DMS79 (cell line): ENCODE measurements at places on chromosomes 6 and 20.

DNA sequence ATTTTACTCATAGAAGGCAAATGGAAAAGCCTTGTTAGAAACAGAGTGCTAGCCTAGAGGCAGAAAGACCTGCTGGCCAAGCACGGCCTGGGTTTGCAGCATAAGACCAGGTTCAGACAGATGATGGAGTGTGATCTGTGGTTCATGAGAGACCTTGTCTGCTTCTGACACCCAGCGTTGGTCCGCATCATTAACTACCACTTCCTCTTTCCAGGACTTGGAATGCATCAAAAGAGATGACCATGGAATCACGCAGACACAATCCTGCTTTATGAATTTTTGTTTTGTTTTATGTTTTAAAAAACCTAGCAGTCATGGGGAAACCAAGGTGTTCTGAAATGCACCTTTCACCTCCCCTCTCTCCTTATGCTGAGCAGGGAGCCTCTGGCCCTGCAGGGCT, 76.8 kb upstream of the SYNDIG1 start:
- DNase-seq: no peak

- DNase-seq: no peak
Measured at GRCh38 chr6:75418233-75418632, 75.4 kb downstream of the FILIP1 start.

DNA sequence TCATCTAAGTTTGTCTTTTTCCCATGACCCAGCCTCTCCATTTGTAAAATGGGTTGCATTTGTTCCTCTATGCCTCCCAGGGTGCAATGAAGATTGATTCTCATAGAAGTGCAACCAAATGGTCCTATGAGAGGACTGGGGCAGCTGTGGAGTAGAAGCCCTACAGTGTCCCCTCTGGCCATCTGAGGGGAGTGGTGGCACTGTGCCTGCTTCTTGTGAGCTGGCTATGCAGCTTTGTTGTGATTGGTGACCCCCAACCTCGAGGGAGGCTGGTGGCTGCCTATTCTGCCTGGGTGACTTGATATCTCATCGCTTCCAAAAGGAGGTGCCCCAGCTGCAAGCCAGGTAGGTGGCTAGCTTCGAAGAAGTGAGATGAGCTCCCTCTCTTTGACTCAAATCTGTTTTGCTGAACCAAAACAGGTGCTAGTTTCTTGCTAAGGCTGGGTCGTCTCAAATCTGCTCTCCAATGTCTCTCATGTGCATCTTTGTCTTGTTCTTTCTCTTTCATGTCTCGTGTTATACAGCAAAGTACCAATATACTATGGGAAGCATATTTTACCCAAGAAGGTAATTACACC, 33.9 kb downstream of the TXLNB start:
- DNase-seq: no peak

DNA sequence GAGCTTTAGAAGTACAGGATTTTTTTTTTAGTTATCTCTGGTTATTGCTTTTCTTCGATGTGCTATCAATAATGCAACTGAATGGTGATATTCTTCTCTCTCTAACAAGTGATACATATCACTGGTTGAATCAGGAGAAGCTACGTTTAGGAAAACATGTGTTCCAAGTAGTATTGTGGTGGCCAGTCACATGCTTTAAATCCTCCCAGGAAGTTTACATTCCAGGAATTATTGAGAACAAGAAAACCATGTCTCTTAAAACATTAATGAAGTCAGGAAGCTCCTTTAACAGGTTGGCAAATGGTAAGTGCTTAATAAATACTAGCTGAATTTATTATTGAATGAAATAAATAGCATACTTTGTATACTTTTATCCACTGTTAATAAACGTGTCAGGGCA, 371.1 kb downstream of the BCKDHB start:
- DNase-seq: no peak

GRCh38 chr6:154738551-154738961, 5.3 kb downstream of the SCAF8 start:
- DNase-seq: no peak

DNA sequence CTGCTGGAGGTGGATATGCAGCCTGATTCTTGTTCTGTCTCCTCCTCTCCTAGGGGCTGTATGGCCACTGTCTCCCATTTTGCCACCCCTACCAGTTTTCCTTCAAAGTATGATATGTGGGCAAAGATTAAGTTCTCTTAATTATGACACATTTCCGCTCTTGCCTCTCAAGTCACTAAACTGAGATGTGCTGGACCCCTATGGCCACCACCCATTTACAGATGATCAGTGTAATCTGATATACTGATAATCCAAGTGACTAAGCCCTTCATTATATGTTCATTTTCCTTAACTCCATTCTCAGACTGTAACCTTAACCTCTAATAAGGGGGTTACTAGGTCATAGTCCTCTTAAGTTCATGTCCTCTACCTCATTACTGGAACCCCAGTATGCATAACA, 711 bp upstream of the C20orf141 start:
- no peak for DNase-seq

DNA sequence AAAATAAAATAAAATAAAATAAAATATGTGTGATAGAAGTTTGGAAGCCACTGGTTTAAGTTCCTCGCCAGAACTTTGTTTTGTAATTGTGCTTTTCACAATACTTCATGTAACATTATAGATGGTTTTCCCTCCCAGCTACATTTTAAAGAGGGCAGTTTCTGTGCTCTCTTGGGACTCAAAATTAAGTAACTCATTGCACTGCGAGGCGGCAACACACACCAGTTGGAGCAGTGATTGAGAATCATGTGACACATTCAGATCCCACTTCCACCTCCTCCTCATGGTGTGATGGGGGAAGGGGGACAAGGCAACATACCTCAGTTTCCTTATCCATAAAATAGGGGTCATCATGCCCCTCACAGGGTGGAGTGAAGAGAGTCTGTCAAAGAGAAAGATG, 7.5 kb downstream of the C2 start:
- no peak for DNase-seq

DNA sequence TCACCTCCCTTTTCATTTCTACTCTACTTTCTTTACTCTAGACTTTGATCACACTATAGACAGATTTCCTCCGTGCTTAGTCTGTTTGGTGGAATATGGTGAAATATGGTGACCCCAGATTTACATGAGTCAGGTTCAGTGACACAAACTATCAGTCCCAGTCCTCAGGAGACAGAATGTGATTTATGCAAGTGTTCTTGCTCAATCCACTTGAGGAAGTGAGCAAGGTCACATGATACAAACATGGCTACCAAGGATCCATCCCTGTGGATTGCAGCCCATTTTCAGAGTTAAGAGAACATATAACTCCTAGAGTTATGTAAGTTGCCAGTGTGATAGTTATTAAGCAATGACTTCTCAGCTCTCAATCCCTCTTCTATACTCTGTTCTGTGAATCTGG, 23.7 kb upstream of the TSHZ2 start:
- DNase-seq: no peak

DNA sequence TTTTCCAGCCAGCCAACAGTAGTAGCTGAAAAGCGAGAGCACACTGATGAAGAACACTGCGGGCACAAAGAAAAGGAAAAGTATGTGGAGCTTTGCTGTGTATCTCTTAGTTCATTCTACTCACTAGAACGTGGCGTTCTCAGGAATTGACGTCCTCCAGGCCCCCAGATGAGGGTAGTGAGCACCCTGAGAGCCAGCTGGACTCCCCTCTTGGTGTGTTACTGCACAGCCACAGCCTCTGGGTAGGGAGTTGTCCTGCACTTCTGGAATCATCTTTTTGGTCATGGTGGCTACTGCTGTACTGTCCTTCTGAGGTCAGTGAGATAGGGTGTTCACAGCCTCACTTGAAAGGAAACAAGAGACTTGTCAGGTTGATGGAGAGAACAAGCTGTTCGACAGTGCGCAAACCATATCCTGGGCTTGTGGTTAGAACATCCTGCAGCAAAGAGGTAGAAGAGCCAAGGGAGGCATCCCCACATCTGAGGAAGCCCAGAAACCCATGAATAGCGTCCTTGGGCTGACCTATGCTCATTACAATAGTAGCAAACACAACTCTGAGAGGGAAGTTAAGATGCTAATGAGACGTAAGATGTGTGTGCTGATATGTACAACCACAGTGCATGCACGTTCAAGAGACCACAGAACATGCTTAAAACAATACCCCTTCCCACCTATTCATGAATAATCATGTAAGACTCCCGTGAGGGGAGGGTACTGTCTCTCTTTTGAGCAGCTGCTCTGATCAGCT, 14.6 kb upstream of the HLA-F start:
- DNase-seq: no peak

GRCh38 chr6:167677422-167677789, 149.3 kb upstream of the AFDN start:
- DNase-seq: no peak

- DNase-seq: no peak
Measured at GRCh38 chr6:130111031-130111430, 92.7 kb downstream of the L3MBTL3 start.

GRCh38 chr6:41170547-41171160, 7.7 kb upstream of the TREM2 start:
- no peak for DNase-seq

- no peak for DNase-seq
Measured at GRCh38 chr6:49030251-49031020, 432.6 kb downstream of the MMUT start.

- DNase-seq: no peak
Measured at GRCh38 chr6:130367767-130368166, 1.9 kb downstream of the TMEM200A start.

GRCh38 chr20:24622856-24623255, 153.4 kb downstream of the SYNDIG1 start:
- DNase-seq: no peak

DNA sequence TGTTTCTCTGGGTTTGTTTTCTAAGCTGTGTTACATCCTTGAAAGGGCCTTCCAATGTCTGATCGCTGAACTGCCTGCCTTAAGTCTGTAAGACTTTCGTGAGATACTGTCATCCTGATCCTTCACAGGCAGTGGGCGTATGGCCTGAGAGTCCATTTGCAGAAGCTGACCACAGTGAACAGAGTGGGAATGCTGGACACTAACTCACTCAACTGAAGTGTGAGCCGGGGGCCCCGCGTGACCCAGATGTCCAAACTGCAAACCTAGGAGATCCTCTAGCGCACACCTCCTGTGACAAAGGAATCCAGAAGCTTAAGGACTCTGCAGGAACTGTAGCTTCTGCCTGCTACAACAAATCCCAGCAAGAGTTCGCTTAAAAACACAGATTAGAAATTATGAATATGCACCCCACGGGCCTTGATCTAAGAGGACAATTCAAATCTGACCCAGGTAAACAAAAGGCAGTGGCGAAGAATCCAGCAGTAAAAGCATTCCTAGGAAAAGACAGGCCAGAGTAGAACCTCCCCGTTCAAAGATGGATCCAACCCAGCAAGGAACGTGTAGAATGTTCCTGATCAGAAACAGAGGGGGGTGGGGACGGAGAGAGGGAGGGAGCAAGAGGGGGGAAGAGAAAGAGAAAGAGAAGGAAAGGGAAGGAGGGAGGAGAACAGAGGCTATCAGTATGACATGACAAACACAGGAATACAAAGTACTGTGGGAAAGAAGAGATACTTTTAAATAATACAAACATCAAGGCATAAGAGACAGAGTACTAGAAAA, 135.0 kb upstream of the AFDN start:
- DNase-seq: no peak

- DNase-seq: no peak
Measured at GRCh38 chr6:106473812-106474211, 113.3 kb downstream of the CRYBG1 start.

GRCh38 chr6:14320332-14320731, 202.8 kb downstream of the CD83 start:
- DNase-seq: no peak

DNA sequence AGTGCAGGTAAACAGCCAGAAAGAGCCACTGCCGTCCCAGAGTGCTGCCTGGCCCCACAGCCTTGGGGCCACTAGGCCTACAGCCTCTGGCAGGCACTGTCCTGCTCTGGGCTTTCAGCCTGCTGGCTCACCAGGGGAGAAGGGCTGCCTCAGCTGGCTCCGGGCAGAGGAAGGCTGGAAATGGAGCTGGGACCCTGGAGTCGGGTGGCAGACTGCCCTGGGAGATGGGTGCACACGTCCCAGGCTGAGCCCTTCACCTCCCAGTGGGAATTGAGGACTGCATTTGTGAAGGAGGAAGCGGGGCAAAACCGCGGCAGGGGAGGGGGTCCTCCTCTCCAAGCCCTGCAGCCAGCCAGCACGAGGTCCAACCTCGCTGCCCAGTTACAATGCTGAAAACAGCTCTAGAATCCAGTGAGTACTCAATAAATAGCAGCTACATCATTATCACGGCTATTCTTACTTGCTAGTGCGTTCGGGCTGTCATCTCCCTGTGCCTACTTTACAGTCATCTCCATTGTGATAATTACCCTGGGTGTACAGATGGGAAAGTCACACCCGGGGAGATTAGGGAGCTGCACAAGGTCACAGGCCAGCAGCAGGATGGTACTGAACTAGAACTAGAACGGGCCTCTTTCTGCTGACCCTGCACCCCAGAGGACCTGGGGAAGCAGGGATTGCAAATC, 13.1 kb downstream of the ACSS1 start:
- no peak for DNase-seq

DNA sequence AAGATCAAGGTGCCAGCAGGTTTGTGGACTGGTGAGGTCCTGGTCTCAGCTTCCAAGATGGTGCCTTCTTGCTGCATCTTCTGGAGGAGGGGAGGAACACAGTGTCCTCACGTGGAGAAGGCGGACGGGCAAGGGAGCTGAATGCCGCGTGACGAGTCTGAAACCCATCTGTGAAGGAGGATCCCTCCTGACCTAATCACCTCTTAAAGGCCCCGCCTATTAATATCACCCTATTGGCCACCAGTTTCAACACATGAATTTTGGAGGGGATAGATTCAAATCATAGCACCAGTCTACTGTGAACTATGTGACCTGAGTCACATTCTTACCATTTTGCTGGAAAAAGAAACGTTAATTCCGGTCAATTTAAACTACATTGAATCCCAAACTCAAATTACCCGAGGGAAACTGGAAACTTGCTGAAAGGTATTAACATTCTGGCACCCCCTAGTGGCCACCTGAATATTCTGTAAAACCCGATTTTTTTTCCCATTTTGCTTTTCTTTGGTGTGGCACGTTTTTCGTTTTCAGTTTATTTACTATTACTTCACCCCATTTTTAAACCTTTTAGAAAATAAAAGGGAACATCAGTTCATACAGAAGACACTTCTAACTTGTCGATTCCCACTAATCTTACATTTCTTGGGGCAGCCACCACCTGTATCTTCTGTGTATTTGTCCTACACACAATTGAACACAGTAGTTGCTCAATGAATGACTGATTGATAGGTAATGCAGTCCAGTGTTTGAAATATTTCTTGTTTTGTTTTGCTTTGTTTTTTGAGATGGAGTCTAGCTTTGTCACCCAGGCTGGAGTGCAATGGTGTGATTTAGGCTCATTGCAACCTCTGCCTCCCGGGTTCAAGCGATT, 17.9 kb upstream of the CCDC170 start:
- no peak for DNase-seq

GRCh38 chr6:76490456-76490855, 418.0 kb upstream of the IMPG1 start:
- no peak for DNase-seq

- no peak for DNase-seq
Measured at GRCh38 chr6:6803180-6803977, 214.9 kb downstream of the LY86 start.

GRCh38 chr6:47209632-47210031, 100.1 kb downstream of the TNFRSF21 start:
- DNase-seq: no peak

- no peak for DNase-seq
Measured at GRCh38 chr20:62762801-62763368, 33.4 kb upstream of the MRGBP start.
